Suppressor macrophage (primary cell): ENCODE measurements at places on chromosomes 2 and 18.

GRCh38 chr18:9758624-9759075, 50.5 kb downstream of the RAB31 start:
- peak; percentile 77 for DNase-seq

- no peak for DNase-seq
Measured at GRCh38 chr2:54546518-54546917, 90.4 kb downstream of the SPTBN1 start.

DNA sequence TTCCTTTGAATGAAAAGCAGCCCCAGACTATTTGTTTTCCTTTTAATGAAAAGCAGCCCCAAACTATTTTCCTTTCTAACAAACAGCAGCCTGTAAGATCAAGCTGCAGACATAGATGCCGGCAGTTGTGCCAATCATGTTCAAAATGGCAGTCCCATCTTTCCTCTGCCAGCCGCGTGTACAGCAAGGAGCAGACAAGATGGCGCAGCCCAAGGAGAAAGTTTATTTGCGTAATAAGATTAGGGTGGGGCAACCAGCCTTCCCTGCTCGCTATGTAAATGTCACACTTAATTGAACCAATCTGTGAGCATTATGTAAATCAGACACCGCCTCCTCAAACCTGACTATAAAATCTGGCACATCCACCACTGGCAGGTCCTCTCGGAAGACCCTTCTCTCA, 226.0 kb downstream of the TGIF1 start:
- no peak for DNase-seq

DNA sequence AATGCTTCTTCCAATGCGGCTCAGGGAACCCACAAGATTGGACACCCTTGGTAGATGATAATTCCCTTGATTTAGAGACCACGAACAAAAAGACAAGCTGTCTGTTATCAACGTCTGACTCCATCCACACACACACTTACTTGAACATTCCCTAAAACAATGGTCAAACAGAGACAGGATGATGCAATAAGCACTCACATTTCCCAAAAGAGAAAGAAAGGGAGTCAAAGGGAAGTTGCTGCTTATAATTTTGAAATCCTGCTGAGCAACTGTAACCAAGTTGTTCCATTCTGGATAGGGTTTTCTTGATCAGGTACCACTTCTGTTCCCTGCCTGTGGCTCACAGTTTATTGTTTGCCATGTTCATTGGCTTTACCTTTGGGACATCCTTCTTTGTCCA, 571.3 kb upstream of the CNTNAP5 start:
- DNase-seq, result no peak

DNA sequence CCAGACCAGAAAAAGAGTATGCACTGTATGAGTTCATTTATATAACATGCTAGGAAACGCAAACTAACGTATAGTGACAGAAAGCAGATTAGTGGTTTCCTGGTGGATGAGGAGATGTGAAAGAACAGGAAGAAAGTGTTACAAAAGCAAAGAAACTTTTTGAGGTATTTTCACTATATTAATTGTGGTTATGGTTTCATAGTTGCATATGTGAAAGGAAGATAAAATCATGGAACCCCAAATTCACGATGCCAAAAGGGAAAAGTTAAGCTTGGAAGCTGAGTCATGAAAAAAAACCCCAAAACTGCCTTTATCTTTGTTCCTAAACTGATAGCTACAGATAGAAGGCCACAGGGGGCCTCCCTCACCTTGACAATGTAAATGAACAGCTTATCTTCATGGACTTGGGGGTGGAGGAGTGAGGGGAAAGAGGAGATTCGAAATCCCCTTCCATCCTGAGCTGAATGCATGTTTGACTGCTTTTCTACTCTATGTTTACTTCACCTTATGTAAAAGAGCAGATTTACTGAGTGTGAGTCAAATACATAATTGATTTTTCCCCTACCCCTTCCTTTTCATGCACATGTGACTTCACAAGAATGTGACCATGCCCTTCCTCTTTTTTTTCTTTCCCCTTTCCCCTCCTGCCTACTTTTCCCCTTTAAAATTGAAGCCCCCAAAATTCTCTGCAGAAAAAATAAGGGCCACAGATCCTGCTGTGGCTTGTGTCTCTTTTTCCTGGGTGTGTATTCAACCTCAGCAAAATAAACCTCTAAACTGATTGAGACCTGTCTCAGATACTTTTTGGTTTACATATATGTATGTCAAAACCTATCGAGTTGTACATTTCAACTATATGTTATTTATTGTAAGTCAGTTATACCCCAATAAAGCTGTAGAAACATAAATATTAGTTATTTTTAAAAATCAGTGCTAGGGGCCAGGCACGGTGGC, 100.1 kb upstream of the TLK1 start:
- DNase-seq, result peak; percentile 16

GRCh38 chr2:119820275-119820674, 60.6 kb downstream of the PTPN4 start:
- no peak for DNase-seq

- no peak for DNase-seq
Measured at GRCh38 chr2:68715353-68716041, 19.1 kb upstream of the ARHGAP25 start.

GRCh38 chr2:3131636-3132326, 245.8 kb downstream of the EIPR1 start:
- no peak for DNase-seq

- no peak for DNase-seq
Measured at GRCh38 chr2:236632295-236633218, 62.9 kb downstream of the ACKR3 start.
